ENCODE measurements at places on chromosomes 6 and 20.

GRCh38 chr6:32097364-32097763 is 11.8 kb downstream of the TNXB start:
- no peak for DNase-seq

GRCh38 chr20:51529081-51529681 is 13.3 kb downstream of the NFATC2 start:
- DNase-seq: no peak

GRCh38 chr6:122248844-122249243 is 150.6 kb upstream of the HSF2 start:
- no peak for DNase-seq

- no peak for DNase-seq
Measured at GRCh38 chr6:110017306-110017705, 39.2 kb downstream of the GPR6 start.

- DNase-seq: peak; percentile 3
Measured at GRCh38 chr6:151180330-151181048, 59.3 kb upstream of the AKAP12 start.

- DNase-seq: no peak
Measured at GRCh38 chr6:155089746-155090145, 94.6 kb downstream of the TIAM2 start.

- no peak for DNase-seq
Measured at GRCh38 chr6:3381233-3381921, 75.5 kb downstream of the SLC22A23 start.

GRCh38 chr6:142385352-142385751 is 83.5 kb downstream of the ADGRG6 start:
- DNase-seq: no peak

GRCh38 chr20:48205281-48205782 is 420.1 kb upstream of the SULF2 start:
- DNase-seq: no peak

GRCh38 chr6:25058941-25059340 is 123.2 kb upstream of the RIPOR2 start:
- no peak for DNase-seq

DNA sequence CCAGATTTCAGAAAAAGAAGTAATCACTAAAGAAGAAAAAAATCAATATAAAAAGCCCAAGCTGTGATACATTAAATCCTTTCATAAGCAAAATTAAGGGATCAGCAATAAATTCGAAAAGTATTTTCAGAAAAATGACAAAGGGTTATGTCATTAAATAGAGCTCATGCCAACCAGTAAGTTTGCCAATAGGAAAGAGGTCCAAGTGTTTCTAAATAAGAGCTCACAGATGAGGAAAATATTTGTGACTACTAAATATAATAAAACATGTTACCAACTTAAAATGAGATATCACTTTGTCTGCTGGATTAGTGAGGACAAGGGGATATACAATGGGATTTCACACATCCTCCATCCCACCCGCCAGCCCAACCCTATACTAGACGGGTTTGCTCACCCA is 140.3 kb upstream of the EYA4 start:
- no peak for DNase-seq

- no peak for DNase-seq
Measured at GRCh38 chr20:17419479-17420041, 111.6 kb downstream of the BFSP1 start.
